ENCODE measurements at places on chromosomes 2 and 18.

- peak; percentile 7 for DNase-seq
Observed at GRCh38 chr2:129905664-129906081, 73.8 kb upstream of the RAB6C start.

DNA sequence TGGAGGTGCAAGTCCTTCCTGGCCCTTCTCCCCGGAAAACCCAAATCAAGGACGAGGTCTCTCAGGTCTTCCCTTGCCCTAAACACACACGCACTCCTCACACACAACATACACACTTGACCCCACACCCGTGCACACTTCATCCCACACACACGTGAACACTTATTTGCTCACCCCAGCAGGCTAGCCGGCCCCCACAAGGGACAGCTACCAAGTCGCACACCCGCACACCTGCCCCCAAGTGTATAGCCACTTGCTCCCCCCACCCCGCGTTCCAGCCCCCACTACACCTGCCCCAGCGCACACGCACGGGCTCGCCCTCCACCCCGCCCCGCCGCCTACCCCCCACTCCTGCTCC is 359 bp downstream of the TGFBRAP1 start:
- no peak for DNase-seq

DNA sequence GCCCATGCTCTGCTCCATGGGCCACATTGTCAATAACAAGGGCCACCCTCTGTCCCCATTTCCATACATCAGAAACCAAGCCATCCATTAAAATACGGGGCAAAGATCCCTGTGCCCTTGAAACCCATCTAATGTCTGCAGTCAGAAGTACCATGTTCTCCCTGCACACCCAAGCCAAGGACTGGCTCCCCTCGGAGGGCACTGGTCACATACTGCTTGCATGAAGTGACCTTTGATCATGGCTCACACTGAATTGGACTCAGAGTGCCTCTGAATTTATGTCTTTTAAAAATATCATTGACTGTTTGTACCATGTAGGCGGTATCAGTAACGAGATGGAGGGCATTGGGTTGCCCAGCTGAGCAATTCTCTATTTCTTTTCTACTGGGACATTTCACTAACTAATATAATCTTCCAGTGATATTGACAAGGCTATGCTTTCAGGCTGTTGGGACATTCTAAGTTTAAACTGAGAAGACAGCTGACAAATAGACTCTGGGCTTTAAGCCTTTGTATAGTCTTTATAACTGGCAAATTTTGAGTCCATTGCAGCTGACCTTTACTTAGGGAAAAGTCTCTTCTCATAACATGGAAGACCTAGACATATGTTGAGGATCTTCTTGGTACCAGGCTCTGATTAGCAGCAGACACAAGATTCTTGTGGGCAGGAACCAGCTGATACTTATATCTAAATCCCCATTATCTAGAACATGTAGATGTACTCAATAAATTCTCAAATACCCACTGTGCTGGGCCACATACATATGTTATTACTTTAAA is 214.3 kb downstream of the MYCN start:
- no peak for DNase-seq

GRCh38 chr2:163647300-163647699 is 88.5 kb downstream of the FIGN start:
- DNase-seq = no peak

- DNase-seq = no peak
Observed at GRCh38 chr2:240356700-240357640, 78.5 kb upstream of the GPC1 start.

- DNase-seq = no peak
Observed at GRCh38 chr2:108412995-108413710, 35.4 kb downstream of the SULT1C4 start.

GRCh38 chr2:20400787-20401488 is 45.9 kb upstream of the RHOB start:
- DNase-seq = no peak

DNA sequence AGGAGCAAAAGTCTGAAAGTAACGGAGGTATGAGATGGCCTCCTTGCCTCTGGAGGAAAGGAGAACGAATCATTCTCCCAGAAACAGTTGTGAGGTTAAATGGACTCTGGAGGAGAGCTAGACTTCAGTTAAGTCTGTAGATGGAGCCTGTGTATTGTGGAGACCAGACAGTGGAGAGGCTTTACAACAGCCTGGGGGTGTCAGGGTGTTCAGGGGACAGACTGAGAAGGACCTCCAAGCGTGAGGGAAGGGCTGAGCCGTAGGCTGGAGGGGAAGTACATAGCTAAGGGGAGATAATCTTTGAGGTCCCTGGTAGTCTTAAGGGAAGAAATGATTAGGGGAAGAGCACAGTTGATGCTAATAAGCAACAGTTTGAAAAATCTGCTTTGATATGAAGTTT is 76.6 kb downstream of the GALNT1 start:
- DNase-seq = no peak

DNA sequence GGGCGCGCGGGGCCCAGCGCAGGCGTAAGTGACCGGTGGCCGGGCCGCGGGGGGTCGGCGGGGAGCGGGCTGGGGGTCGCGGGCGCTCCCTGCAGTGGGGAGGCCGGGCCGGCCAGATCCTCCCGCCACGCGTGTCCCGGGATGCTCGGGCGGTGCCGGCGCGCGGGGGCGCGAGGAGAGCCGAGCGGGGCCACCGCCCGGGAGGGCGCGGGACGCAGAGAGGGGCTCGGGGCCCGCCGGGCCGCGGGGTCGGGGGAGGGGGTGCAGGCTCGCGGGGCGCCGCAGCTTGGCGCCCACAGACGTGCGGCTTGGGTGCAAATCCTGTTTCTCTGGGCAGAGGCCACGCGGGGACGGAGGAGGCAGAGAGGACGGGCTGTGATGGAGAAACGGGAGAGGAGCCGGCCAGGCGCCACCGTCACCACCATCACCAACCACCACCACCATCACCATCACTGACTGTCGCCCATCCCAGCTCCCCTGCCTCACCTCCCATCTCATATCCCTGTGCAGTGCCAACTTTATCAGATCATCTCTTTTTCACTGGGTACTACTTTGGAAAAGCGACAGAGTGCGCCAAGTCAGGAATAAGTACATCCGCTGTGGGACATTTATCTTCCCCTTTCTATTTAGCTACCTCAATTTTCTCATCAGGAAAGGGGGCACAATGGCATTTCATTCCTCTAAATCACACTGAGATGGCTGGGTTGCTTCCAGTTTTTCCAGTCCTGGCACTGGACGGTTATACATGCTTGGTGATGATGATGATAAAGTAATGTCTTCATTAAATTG is 97.2 kb upstream of the GPR45 start:
- DNase-seq = no peak

- DNase-seq = no peak
Observed at GRCh38 chr2:181904022-181904632, 12.6 kb downstream of the ITPRID2 start.

DNA sequence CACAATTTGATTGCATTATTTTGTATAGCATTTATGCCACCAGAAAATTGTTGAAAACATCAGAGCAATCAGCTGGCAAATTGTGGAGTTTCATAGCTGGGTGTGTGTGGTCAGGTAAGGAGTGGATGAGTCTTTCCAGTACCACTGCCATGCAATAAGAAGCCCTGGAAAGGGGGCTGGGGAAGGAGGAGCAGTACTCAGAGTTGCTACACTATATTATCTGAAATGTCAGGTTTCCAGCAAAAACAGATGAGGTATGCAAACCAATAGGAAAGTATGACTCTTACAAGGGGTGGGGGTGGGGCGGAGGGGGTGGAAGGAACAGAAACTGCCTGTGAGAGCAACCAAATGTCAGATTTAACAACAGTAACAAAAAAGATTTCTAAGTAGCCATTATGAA is 112.2 kb downstream of the SOS1 start:
- DNase-seq = no peak

- DNase-seq = no peak
Observed at GRCh38 chr18:76234676-76235060, 260.4 kb downstream of the ZNF516 start.

DNA sequence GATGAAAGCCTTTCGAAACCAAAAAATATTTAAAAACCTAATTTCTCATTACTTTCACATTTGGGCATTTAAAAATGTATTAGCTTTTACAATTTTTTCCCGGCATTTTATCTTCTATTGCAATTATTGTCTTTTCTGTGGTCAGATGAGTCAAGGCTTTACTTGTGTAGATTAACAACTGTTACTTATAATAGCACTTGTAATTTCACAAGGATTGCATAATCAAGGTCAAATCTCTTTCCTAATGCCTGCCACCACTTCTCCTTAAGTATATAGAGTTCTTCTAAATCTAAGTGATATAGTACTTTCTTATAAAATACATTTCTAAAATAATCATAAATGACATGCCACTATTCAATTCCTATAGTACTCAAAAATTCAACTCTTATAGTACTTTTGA is 67.2 kb downstream of the SLC8A1 start:
- DNase-seq = no peak

DNA sequence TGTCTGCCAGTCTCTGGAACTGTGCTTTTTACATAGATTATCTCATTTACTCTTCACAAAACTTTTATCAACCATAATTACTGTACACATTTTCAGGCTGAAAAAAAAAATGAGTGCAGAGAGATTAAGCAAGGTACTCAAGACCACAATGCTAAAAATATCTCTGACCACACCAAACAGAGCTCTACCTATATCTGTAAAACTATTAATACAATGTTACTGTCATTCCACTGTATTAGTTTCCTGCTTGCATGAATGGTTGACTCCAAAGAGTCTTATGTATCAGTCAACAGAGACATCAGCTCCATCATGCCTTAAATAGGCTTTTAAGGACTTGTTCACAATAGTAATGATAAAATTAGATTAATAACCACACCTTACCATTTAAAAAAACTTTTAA is 134.7 kb upstream of the CCDC150 start:
- no peak for DNase-seq

- DNase-seq = no peak
Observed at GRCh38 chr2:64258566-64258965, 114.3 kb upstream of the PELI1 start.

DNA sequence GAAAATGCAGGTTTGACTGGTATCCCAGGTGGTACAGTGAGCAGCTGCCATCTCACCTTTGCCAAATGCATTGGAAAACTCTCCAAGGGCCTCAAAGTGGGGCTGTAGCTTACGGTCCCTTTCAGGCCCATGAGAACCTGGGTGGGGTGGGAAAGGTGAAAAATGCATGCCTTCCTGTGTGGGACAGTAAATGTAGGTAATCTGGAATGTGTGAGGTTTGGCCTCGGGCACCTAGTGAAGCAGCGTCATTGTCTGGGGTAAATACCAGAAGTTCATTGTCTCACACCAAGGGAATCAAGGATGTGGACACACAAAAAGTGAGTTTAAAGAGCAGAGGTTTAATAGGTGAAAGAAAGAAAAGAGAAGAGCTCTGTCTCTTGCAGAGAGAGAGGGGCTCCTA is 36.6 kb downstream of the TIMM21 start:
- DNase-seq = no peak

- DNase-seq = no peak
Observed at GRCh38 chr2:241105641-241106040, 3.6 kb upstream of the MTERF4 start.

GRCh38 chr2:158904627-158905177 is 63.7 kb upstream of the TANC1 start:
- no peak for DNase-seq

DNA sequence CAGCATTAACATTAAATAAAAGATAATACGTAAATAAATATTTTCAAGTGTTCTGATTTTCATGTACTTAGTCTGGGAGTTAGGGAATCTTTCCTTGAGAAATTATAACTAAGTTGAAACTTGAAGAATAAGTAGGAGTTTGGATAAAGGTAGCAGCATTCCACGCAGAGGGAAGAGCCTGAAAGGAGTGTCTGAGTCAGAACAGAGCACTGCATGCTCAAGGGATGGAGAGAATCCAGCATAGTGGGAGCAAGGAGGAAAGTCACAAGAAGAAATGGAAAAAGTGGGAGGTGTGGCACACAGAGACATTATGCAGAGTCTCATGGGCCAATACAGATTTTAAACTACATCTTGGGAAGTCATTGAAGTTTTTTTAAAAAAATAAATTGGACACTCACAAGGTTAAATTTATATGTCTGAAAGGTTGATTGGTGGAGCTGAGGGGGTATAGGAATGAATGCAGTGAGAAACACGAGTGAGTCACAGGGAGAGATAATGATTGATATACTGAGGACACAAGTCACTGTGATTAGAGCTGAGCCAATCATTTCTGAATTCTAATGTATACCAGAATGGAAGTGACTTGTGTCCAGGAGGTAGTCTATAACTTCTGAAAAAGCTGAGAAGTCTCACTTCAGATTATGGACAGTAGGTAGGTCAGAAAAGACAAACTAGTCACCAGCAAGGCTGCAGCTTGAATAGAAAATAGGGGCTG is 66.9 kb downstream of the ICOS start:
- DNase-seq = no peak

- no peak for DNase-seq
Observed at GRCh38 chr2:200350850-200351285, 44.4 kb downstream of the SPATS2L start.

DNA sequence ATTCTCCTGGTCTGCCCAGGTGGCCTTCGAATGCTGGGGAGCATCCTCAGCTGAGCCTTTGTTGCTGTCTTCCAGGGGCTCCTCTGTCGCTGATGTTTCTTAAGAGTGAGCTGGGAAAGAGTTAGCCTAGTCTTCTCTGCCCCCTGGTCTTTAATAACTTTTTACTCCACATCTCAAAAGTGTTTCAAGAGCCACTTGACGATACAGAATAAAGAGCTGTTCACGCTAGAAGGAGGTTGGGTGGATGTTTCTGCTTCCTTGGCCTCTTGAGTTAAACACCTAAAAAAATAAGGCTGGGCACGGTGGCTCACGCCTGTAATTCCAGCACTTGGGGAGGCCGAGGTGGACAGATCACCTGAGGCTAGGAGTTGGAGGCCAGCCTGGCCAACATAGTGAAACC is 2.8 kb upstream of the BUB1 start:
- DNase-seq = no peak

DNA sequence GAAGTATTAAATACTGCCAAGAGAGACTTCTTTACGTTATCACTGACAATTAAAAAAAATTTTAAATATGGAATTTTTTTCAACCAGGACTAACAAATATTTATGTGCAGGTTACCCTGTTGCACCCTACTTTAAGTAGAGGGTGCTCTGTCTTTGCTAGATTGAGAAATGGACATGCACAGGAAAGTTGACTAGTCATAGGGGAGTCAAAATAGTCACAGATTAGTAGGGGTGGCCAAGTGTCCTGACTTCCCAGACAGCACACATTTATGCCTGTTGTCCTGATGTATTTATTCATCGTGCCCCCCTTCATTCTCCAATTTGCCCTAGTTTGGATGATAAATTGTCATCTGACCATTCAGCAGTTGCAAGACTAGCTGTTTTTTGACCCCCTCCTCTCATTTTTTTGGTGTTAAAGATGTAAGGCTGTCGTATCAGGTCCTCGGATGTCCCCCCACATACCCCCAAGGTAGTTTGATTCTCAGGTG is 20.3 kb downstream of the CAB39 start:
- no peak for DNase-seq

GRCh38 chr2:24981411-24982136 is 9.8 kb upstream of the DNAJC27 start:
- DNase-seq = no peak

- DNase-seq = no peak
Observed at GRCh38 chr2:98819231-98819766, 88.4 kb upstream of the MGAT4A start.

GRCh38 chr2:230627806-230628724 is 84.6 kb upstream of the CAB39 start:
- DNase-seq = no peak

GRCh38 chr2:47636176-47636575 is 146.8 kb upstream of the MSH6 start:
- DNase-seq = no peak

- DNase-seq = no peak
Observed at GRCh38 chr2:121309801-121310200, 24.8 kb upstream of the TFCP2L1 start.

- DNase-seq = no peak
Observed at GRCh38 chr2:46434851-46435273, 44.5 kb upstream of the TMEM247 start.

- no peak for DNase-seq
Observed at GRCh38 chr2:229731916-229732315, 17.6 kb upstream of the DNER start.

All from progenitor cell of endocrine pancreas (in vitro differentiated cells).